ENCODE measurements at places on chromosomes 12 and 14. TPM values are rescaled to one million over a fixed set of nuclear protein-coding genes. Genes with fewer than 3 reads are reported as not detected.

GRCh38 chr14:52917735-52918134, 33.1 kb downstream of the FERMT2 start:
- peak; percentile 8 for DNase-seq

The KRT71 gene
- polyA plus RNA-seq, result not detected

DNA sequence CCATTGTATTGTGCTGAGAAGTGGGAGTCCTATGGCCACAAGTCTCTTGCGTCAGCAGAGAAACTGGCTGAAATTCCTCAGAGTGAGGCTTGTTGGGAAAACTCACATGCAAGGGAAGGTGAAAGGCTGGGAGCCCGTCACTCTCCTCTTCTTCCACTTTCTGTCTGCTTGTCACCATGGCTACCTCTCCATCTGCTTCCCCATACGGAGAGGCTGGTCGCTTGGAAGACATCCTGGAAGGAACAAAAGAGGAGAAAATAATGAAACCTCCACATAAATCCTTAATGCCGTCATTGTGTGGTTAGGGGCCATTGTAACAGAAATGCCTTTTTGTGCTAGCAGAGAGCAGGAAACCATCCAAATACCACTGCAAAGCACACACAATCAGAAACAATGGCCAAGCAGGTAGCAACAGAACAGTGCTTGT, 53.7 kb downstream of the SOX5 start:
- DNase-seq, result no peak

- no peak for DNase-seq
Observed at GRCh38 chr14:23148591-23149249, 29.7 kb upstream of the CEBPE start.

GRCh38 chr12:53504004-53504920, 3.0 kb downstream of the NPFF start:
- DNase-seq, result no peak

DNA sequence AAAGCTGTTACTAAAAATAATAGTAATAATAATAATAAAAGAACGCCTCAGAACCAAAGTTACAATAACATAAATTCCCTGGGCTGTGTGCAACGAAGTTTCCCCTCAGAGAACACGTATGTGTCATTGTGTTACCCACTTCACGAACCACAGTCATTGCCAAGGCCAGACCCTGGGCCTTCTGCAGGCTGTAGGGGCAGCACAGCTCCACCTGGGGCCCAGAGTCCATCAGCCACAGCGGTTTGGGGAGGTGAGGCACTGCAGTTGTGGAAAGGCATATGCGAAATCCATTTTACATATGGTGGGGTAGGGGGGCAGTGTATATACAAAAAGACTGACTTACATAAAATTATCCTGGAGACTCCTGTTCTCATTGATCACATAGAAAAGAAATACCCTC, 56.1 kb downstream of the ESR2 start:
- no peak for DNase-seq

The TMPRSS12 gene
- not detected for polyA plus RNA-seq

DNA sequence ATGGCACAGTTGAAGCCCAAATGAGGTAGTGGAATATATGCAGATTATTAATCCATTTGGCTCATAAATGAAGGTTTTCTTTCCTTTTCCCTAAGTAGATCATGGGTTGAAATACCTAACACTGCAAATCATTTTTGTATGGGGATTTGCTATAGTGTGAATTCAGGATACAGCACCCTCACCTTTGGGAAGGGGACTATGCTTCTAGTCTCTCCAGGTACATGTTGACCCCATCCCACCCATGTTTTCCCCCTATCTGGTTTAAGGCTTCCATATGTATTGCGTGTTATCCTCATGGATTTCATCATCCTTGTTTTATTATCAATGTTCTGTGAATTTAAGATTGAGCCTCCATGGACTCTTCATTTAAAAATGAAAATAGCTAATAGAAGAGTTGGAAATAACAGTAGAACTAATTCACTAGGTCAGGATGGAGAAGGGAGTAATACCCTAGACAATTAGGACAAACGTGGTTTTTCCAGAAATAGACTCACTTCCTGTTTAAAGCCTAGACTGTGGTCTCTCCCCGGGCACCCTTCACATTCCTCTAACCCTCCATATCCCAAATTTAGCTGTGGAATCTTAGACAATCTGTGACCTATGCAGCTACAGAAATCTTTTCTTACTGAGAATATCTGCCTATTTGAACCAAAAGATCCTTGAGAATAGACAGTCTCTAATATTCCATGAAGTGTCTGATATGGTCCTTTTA, 56.5 kb downstream of the DAD1 start:
- DNase-seq, result no peak

DNA sequence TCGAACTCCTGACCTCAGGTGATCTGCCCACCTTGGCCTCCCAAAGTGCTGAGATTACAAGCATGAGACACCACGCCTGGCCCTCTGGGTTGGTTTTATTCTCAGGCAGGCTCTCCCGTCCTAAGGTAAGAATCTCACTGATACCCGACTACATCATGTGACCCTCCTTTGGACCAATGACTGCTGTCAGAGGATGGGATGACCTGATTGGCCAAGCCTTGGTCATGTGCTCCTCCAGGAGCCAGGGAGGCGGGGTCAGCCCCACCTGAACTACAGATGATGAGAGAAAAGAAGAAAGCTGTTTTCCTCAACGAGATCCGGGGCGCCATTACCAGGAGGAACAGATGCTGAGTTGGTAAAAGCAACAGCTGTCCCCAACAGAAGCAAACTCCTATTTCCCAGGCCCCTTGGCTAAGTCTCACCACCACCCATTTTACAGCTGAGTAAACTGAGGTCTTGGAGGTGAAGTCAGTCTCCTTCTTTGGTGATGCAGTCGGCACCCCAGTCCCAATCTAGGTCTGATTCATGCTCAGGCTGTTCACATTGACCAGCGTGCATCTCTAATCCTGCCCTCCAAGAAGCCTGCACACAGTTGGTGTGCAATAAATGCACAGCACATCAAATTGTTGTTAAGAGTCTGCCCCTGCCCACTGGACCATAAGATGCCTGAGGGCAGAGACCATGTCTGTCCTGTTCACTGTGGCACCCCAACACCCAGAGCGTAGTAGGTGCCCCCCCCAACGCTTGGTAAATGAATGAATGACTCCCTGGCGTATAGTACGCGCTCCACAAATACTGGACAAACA, 118.8 kb downstream of the SCARB1 start:
- no peak for DNase-seq

DNA sequence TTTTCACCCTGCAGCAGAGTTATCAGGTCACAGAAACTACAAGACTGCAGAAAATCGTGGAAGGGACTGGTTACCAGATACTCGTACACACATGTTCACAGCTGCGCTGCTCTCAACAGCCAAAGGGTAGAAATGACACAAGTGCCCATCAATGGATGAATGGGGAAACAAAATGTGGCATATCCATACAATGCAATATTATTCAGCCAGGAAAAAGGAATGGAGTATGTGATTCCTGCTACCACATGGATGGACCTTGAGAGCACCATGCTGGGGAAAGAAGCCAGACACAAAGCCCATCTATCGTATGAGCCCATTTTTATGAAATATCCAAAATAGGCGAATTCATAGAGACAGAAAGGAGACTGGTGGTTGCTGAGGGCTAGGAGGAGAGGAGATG, 1.7 kb upstream of the RIMBP2 start:
- no peak for DNase-seq

- DNase-seq, result no peak
Observed at GRCh38 chr14:25048170-25049016, 1.6 kb downstream of the STXBP6 start.

The NEUROD4 gene
- not detected for polyA plus RNA-seq

The SLCO1B3 gene
- polyA plus RNA-seq, result not detected

The CLEC6A gene
- not detected for polyA plus RNA-seq

GRCh38 chr12:12023456-12023855, 47.3 kb upstream of the BCL2L14 start:
- DNase-seq, result no peak

DNA sequence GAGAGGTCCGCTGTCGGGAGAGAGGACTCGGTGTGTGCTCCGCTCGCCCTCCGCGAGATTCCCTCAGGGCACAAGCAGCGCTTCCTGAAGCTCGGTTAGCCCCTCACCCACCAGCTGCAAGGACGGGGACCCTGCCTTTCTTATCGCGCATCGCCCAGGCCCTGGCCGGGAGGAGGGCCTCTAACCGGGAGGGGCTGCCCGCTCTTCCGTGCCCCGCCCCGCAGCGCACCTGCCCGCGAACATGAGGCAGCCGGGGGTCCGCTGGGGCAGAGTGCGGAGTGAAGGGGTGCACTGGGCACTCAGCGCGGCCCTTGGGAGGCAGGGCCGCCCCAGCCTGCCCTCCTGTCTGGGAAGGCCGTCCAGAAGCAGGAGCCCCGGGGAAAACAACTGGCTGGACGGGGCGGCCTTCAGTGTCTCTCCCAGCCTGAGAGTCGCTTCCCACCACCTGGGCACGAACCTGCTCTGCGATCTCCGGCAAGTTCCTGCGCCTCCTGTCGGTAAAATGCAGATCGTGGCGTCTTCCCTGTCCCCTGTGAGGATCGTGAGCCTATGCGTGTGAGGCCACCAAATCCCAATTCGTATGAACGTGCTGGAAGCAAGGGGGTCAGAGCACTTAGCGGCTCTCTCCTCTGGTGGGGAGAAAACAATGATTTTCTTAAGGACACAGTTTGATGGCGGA, 28.0 kb upstream of the ADIPOR2 start:
- no peak for DNase-seq

- peak; percentile 14 for DNase-seq
Observed at GRCh38 chr14:68182492-68182891, 362.9 kb downstream of the RAD51B start.

DNA sequence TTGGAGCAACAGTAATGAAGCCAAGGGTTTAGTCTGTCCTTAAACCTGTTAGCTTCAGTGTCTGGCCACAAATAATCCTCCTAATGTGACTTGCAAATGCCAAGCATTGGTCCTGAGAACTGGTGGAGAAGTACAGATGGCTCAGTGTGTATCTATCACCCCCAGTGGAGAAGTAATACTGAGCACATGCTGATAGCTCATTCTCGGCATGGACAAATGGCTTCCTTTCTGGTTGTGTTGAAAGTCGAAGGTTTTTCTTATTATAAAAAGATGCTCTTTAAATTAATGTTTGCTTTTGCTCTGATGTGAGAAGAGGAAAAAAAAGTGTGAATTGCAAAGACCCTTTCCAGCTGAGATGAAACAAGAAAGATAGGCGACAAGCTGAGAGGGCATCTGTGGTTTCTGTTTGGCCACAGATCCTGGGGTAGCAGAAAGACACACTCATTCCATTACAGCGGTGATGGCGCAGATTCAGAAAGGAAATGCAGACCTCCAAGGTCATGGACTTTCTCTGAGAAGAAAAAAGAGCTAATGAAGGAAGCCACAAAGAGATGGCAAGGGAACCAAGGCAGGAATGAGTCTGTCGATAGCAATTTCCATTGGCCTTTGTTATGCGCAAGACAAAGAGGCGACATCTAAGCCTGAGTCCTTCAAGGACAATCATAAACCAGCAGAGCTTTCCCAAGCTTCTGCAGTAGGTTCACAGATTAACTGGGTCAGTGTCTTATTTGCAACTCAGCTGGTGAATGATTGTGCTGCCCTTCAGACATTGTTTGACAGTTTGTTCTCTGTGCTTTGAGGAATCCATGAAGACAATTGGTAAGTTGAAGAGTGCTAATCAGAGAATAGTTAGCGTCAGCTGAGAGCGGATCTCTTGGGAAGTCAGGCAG, 155.5 kb upstream of the RGS6 start:
- DNase-seq, result no peak

GRCh38 chr12:108629824-108630476, 3.7 kb downstream of the SELPLG start:
- DNase-seq, result peak; percentile 67

The SYT1 gene
- not detected for polyA plus RNA-seq

The WDR89 gene
- polyA plus RNA-seq, result 8.7 TPM

GRCh38 chr12:25940886-25941285, 17.6 kb upstream of the RASSF8 start:
- no peak for DNase-seq

GRCh38 chr14:79585845-79586244, 625.5 kb downstream of the DIO2 start:
- DNase-seq, result no peak
